NCI-H510A (cell line): ENCODE measurements at places on chromosomes 2 and 18.

DNA sequence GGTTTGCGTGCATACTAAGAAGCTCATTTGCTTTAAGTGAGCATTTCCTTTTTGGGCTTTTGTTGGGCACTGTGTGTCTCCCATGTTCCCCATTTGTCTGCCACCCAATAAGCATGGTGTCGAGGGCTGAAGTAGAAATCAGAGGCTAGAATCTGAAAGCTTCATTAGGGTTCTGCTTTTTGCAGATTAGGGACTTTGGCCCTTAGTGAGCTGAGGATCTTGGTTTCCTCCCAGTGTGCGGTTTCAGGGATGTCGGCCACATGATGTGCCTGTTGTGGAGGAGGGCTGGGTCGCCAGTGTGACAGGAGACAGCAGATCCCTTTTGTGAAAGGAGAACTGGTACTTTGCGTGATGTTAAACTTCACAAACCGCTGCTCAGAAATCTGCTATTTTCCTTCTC is 41.1 kb downstream of the PLEKHB2 start:
- no peak for DNase-seq

DNA sequence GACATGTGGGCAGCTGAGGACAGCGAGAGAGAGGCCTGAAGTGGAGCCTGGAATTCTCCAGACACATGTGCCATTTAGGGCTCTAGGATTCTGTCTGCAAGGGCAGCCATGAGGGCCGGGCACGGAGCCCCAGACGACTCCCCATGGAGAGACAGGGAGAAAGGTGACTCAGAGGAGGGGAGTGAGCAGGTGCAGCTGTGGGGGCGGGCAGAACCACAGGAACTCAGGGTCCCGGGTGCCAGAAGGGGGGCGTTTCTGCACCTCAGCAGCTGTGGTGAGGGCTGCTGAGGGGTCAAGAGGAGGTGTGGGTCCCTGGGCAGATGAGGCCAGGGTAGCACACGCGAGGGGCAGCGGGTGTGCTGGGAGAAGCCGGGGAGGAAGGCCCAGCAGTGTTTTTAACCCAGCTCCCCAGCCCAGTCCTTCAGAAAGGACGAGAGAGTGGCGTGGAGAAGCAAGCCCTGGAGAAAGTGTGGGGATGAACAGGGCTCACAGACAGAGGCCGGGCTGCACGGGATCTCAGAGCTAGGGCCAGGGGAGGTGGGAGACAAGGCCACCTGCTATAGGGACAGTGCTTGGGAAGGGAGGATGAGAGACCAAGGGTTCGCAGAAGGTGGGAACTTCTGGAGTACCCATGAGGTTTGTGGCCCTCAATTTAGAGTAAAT is 7.6 kb downstream of the GPR17 start:
- DNase-seq: no peak

GRCh38 chr18:33440060-33441043 is at the start of gene CCDC178:
Gene CCDC178, minus strand, starts transcription at chr18:33440721. Its CDS starts 28,633 bp downstream, at chr18:33412088.
- DNase-seq: peak; percentile 73

- no peak for DNase-seq
Observed at GRCh38 chr2:28420722-28421121, 28.1 kb downstream of the FOSL2 start.

- DNase-seq: no peak
Observed at GRCh38 chr2:46164529-46165301, 132.5 kb upstream of the EPAS1 start.

- no peak for DNase-seq
Observed at GRCh38 chr18:10044054-10044453, 130.2 kb downstream of the VAPA start.

DNA sequence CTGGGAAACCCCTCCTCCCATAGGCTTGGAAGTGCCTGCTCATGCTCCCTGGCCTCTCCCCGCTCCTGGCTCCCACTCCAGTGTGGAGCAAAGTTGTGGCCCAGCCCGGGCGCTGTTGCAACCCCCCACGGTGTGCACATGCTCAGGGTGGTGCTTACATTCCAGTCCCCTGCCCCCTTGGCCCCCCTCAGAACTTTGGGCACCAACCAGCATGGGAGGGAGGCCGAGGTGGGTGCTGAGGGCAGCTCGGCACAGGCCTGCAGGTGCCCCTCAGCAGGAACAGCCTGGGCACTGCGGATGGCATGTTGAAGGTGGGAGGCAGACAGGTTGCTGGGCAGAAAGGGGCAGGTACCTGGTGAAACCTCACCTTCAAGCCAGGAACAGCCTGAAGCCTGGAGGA is 125.3 kb downstream of the ARHGAP28 start:
- DNase-seq: no peak
